Kidney epithelial cell (primary cell): ENCODE measurements at places on chromosomes 4 and X. TPM values are rescaled to one million over a fixed set of nuclear protein-coding genes. Genes with fewer than 3 reads are reported as not detected.

DNA sequence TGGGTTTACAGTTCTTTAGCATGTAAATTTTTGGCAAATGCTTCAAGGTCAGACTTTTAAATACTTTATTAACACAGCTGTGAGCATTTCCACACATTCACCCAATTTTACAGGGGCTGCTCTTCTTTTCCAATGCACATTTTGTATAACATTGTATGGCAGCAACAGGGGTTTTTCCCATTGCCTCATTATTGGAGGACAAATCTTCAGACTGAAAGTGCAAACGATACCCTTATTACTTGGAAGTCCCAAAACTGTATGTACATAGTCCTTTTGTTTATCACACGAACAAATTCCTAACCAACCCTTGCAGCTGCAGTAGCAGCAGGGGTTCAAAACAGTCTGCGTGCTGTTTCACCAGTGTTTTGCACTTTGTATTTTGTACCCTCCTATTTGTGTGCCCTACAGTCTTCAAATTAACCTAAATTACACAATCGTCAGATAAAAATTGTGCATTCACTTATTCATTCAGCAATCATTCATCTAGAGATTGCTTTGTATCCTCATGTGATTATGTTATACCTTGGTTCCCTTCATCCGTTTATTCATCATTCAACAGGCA, 330.7 kb upstream of the RASGEF1B start:
- no peak for DNase-seq

DNA sequence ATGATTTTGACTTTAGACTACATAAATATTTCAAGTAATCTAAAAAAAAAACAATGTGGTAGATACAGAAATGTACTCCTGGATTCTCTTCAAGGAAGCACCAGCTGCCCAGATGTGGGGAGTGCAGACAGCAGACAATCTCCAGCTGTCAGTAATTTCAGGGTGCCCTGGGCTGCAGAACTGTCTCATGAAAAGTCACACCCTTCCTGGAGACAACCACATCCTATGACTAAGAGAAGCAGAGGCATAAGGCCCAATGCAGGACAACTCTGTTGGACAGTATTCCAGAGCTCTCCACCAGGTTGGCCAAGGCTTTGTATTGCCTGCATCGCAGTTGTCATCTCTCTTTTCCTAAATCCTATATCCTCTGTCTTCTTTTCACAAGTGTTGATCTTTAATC, 34.4 kb upstream of the BLTP1 start:
- no peak for DNase-seq

ADGRL3 gene
- 2.1 and 2.5 TPM in 2 replicates for total RNA-seq

ADH1A gene
- total RNA-seq = not detected in 2 replicates

DNA sequence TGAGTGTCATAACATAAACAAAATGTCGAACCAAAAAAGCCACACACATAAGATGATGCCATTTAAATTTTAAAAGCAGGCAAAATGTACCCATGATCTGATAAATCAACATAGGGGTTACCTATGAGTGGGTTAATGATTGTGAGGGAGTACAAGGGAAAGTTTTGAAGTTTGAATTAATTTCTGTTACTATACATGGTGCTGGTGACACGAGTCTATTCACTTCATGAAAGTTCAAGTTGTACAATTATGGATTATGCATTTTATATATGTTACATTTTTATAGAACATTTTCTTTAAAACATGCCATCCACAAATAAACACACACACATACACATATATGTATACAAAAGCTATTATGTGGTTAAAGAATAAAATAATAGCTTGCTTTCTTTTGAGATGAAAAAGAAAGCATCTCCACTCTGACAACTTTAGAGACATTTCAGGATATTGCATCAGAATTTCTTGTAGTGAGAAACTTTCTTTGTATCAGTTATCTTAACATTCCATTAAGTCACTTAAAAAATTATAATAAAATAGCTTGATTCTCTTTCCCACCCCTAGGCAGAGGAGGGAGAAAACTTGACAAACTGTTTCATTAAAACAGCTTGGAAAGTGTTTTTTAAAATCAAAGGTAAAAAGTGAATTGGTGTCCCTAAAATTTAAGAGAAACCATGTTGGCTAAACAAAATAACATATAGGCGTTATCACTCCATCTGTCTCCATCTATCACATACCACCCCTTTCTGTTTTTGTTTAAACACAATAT, 891.8 kb upstream of the NDST4 start:
- DNase-seq = no peak
